AG08396 (cell line): ENCODE measurements at places on chromosomes 16 and 17.

GRCh38 chr17:230395-230770 lies 48.9 kb upstream of the DOC2B start:
- no peak for DNase-seq

GRCh38 chr17:66383333-66383732 lies 80.9 kb downstream of the PRKCA start:
- peak; percentile 60 for DNase-seq

- peak; percentile 27 for DNase-seq
These were observed 1.3 kb downstream of the SLC43A2 start for GRCh38 chr17:1627182-1627981.

GRCh38 chr17:5587438-5588032 lies 3.2 kb upstream of the NLRP1 start:
- DNase-seq, result peak; percentile 69

GRCh38 chr17:44314031-44314430 lies 5.6 kb downstream of the RUNDC3A start:
- DNase-seq, result no peak

DNA sequence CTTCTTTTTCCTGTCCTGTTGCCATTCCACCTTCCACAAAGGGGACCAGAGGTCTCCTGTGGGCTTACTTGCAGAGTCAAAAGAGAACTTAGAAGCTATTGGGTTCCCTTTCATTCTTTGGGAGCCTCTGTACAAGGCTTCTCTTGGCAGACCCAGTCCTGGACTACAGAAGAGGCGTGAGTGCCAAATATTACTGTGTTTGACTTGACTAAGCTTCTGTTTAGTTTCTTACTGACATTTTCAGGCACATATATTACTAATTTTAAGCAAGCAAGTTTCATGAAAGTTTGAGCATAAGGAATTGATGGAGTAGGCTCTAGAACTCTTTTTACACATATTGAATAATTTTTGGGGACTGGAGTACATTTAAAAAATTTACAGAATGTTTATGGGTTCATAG lies 254.4 kb downstream of the HAPSTR1 start:
- no peak for DNase-seq
